Right cardiac atrium (tissue), 5 donors: ENCODE measurements at places on chromosomes 1 and 21. TPM values are rescaled to one million over a fixed set of nuclear protein-coding genes. Genes with fewer than 3 reads are reported as not detected.

The GNG4 gene
- total RNA-seq = not detected

The KCNJ6 gene
- total RNA-seq = not detected

The PLEKHA6 gene
- total RNA-seq = 17.7 TPM

The C1orf74 gene
- total RNA-seq = 3.0 TPM

The TEKT2 gene
- total RNA-seq = not detected

The CERS2 gene
- total RNA-seq = 89.3 TPM

The KNCN gene
- total RNA-seq = not detected

The CD84 gene
- 5.2 TPM for total RNA-seq

The MYOG gene
- total RNA-seq = not detected

The AGT gene
- 156 TPM for total RNA-seq

The XCL2 gene
- not detected for total RNA-seq

The PMF1 gene
- total RNA-seq = 62.6 TPM

The OR2T35 gene
- total RNA-seq = not detected

The UCK2 gene
- 7.7 TPM for total RNA-seq

The SVBP gene
- total RNA-seq = 17.5 TPM

The ANGPTL1 gene
- 18.7 TPM for total RNA-seq

The SLC44A5 gene
- 4.1 TPM for total RNA-seq

The PKP1 gene
- 0.22 TPM for total RNA-seq

The CR1L gene
- not detected for total RNA-seq

The TSEN15 gene
- total RNA-seq = 22.4 TPM

The CFAP141 gene
- not detected for total RNA-seq

The RGS18 gene
- 2.6 TPM for total RNA-seq

The FOXJ3 gene
- 41.8 TPM for total RNA-seq

The CRP gene
- total RNA-seq = not detected

The ATP1A4 gene
- total RNA-seq = 0.08 TPM

The PRDM15 gene
- 6.0 TPM for total RNA-seq

The GSTM5 gene
- 7.0 TPM for total RNA-seq

The CASZ1 gene
- 54.5 TPM for total RNA-seq

The GNPAT gene
- total RNA-seq = 48.6 TPM

The PACC1 gene
- 4.9 TPM for total RNA-seq

The DCST1 gene
- total RNA-seq = not detected

The TTC39A gene
- total RNA-seq = 11.6 TPM

The LINGO4 gene
- total RNA-seq = 0.37 TPM

The KIAA0319L gene
- 67.0 TPM for total RNA-seq

The LCE2A gene
- not detected for total RNA-seq

The MX2 gene
- 11.3 TPM for total RNA-seq

The CMPK1 gene
- total RNA-seq = 77.1 TPM

The TP73 gene
- not detected for total RNA-seq

The NFASC gene
- 59.5 TPM for total RNA-seq

The SYT6 gene
- total RNA-seq = not detected

The ALDH4A1 gene
- total RNA-seq = 22.2 TPM
